ENCODE measurements at places on chromosomes 11 and 22.
A peak's percentile ranks its signal among the peaks of the same experiment; 100 is the strongest.

- peak; percentile 52 for DNase-seq
Observed at GRCh38 chr22:34414467-34415440, 494.5 kb upstream of the LARGE1 start.

DNA sequence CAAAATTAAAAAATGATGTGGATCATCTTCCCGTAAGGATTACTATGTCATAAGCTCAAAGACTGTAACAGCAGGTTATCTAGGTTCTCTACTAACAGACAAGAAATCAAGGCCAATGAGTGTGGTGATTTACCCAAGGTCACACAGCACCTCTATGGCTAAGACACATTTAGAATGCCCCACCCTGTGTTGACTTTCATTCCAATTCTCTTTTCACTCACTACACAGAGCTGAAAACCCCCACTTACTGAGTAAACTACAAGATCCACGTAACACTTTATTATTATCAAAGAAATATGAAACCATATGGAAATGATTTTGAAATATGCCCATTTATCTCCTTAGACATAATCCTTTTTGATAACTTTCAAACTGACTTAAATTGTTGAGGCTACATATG is 4.8 kb upstream of the PRSS23 start:
- no peak for DNase-seq

DNA sequence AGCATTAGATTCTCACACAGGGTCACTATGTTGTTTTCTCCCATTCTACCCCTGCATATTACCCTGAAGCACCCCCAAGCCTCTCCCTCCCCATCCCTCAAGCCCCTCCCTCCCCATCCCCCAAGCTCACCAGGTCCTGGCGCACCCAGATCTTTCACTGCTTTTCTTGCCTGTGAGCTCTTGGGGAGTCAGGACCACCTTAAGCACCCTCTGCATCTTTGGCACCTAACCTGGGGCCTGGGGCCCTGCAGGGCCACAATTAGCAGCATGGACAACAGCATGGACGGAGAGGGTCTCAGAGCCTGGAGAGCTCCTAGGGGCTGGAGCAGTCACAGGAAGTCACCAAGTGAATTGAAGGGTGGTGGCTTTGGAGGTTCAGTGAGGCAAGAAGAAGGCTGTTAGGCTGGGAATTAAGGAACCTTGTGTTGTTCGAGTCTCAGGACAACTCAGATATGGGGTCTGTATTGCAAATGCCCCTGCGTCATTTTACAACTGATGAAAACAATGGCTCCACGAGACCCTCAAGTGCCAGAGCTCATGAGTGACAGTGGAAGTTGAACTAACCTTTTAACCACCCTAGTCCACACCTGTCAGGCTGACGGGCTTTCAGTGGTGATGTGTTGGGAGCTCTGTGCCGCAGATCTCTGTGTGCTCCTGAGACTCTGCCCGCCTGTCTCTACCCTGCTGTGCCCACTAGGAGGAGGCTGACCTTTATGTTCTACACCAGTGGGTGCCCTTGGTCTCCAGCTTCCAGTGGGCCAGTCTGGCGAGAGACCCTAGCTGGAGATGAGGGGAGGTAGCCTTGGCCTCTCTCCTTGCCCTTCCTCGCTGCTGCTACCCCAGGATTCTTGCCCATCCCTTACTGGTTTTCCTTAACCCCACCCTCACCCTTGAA is 111.3 kb upstream of the OR4B1 start:
- DNase-seq, result no peak

DNA sequence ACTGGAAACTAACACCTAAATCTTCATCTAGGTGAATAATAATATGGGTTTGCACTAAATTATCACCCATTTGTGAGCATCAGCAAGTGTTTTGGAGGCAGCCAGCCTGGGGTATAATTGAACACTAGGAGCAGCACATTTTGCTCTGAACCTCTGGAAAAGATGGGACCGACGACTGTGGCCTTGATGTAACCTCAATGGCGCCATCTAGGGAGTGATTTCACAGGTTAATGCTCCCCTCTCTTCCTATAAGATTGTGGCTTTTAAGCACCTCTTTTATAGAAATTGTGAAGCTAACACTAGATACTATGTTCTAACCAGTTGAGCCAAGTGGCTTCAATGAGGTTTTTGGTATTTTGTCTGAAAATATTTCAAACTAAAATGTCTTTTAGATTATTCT is 203.7 kb downstream of the NELL1 start:
- peak; percentile 27 for DNase-seq

DNA sequence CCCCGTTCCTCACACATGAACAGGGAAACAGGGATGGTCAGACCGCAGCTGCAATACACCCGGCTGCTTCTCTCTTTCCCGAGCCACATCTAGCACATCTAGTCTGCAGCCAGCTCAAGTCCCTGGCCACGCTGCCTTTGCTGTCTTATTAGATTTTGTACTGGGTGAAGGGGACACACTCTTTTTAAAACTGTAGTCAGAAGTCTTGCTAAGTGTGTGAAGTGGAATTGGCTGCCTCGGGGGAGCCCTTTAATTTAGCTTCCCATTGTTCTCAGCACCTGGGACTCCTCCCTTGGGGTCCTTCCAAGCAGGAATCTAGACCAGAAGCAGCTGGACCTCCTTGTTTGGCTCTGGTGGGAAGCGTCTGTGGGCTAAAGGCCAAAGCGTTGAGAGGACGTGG is 420.0 kb downstream of the CTTN start:
- DNase-seq, result no peak

DNA sequence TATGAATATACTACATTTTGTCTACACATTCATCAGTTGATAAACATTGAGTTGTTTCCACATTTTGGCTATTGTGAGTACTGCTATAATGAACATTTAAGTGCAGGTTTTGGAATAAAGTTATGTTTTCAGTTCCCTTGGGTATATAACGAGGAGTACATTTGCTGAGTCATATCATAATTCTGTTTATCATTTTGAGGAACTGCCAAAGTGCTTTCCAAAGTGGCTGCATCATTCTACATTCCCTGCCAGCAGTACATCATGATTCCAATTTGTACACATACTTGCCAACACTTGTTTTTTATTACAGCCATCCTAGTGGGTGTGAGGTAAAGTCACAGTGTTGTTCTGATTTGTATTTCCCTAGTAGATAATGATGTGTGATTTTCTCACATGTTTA is 1458.6 kb upstream of the TENM4 start:
- no peak for DNase-seq

DNA sequence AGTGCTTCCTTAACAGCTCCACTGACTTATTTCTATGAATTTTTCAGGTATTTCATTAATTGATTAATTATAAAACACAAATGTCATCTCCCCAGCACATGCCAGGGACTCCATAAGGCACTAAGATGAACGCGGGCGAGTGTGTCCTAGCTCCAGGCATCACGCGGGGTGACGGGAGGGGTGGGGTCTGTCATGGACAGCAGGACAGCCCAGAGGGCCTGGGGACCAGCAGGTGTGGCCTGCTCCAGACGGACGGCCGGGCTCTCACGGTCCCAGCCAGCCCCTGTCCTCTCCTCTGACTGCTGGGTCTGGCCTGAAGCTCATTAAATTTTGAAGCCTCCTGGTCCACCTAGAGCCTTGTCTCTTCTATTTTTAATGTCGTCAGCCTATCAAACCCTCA is 531.1 kb downstream of the BRD1 start:
- no peak for DNase-seq

DNA sequence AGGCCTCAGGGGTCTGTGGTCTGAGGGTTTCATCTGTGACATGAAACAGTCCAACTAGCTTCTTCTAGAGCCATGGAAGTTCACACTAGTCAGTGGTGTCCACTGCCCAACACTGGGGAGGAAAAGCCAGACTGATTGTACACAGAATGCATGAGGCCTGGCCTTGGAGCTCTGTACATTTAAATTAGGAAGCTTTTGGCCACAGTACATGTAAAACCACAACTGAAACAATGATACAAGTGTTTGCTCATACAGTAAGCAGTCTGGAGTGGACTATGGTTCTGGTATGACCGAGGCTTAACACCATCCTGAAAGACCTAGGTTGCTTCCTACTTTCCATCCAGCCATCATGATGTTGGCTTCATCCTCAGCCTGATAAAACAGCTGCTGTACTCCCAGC is 73.8 kb upstream of the SESN3 start:
- DNase-seq, result no peak

- peak; percentile 62 for DNase-seq
Observed at GRCh38 chr11:117814766-117815261, 9.7 kb downstream of the FXYD2 start.

GRCh38 chr22:17866127-17866526 is 91.9 kb upstream of the BID start:
- DNase-seq, result no peak

DNA sequence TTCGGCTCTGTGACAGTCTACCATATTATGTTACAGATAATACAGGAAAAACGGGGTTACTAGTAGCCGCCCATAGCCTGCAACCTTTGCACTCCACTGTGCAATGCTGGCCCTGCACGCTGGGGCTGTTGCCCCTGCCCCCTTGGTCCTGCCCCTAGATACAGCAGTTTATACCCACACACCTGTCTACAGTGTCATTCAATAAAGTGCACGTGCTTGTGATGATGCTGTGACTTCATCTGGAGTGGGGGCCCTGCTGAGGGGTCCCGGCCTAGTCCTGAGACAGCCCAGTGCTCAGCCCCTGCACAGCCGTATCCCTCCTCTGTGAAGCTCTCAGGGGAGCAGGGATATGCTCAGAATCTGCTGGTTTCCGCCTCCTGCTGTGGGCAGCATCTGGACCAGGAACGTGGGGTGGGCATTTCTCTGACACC is 1.2 kb downstream of the IFITM1 start:
- no peak for DNase-seq

GRCh38 chr11:113204280-113204679 is 110.1 kb upstream of the TTC12 start:
- no peak for DNase-seq

DNA sequence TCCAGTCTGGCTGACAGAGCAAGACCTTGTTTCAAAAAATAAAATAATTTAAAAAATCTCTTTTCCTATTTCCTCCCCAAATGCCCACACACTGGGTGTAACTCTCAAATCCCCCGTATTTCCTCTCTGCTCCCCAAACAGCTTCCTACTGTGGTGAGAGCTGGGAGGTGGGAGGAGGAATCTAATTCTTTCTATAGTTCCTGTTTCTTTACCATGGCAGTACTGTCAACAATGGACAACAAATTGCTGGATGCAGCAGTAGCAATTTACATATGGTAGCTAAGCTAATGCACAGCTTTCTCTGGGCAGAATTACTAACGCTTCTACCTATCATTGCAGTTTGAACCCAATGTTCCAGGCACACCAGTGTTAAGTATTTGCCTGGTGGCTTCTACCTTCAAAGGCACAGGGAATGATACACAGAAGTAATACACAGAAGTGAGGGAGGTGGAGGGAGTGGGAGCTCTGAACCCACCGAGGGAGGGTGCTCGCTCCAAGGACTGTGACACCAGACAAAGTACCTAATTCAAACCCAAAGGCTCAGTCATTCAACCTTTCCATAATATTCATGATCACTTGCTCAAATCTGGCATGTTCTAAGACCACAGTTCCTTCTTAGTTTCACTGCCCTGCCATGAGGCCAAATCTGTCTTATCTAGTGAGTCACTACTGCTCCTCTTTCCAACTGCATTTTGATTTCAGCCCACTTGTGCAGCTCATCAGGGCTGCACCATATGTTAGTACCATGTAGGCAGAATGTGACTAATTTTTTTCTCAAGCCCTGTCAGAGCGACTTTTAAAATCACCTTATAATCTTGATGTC is 37.9 kb downstream of the CELF1 start:
- DNase-seq, result no peak

DNA sequence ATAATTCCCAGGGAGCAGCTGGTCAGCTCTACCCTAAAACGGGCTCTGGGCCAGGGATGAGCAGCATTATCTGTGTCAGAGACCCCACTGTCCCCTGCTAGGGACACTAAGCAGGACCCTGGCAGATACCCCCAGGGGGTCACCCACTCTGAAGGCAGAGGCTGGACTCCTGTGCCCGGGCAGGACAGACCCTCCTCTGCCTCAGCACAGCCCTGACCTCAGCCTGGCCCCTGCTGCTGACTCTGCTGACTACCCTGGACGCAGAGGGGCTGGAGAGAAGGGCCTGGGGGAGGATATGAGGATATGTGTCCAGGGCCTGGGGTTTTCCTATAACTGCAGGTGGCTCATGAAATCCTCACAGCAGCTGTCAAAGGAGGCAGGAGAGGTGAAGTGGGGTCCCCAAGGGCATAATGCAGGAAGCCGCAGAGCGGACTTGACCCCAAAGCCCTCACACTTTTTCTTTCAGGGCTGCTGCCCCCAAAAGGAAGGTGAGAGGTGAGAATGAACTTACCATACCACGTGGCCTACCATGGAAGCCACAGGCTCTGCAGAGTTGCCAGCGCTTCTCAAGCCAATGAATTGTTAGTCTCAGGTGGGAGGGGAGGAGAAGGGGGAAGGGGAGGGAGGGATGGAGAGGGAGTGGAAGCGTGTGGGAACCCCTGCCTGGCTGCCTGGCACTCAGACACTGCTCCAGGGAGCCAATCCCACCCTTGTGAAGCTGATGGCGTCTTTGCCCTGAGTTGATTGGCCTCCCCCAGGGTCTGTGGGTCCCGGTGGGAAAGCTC is 76.7 kb upstream of the WNT11 start:
- DNase-seq, result no peak

GRCh38 chr22:20032407-20032991 is 11.6 kb downstream of the TANGO2 start:
- DNase-seq, result no peak

DNA sequence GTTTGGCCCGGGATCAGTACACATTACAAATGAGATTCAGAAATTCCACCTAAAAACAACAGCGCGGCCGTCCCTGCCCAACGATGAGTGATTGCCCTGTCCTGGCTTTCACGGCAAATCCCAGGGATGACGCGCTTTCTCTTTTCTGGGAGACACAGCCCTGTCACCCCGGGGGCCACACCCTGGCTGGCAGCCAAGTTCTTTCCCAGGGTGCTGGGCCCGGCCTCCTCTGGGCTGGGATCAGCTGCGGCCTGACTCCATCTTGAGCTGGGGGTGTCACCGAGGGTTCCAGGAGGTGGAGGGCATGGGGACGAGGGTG is 82.7 kb downstream of the FBLN1 start:
- no peak for DNase-seq

DNA sequence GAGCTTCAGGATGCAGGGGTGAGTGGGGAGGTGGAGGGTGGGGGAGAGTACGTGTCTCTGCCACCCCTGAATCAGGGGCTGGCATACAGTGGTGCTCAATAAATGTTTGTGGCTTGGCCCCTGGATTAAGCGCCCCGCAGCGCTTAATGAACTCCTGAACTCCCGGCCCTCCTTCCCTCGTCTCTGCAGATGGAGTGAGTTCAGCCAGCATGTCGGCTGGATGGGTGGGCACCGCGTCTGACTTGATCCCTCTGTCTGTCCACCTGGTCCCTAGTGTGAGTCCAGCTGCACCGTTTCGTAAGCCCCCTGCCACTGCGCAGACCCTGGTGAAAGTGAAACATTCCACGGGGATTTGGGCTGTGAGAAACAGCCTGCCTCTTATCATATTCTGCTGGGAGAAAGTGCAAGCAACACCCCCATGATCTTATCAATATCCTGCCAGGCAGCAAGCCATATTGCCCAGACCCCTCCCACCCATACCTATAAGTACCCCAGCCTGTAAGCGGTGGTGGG is 12.0 kb upstream of the MRGPRD start:
- DNase-seq, result no peak

DNA sequence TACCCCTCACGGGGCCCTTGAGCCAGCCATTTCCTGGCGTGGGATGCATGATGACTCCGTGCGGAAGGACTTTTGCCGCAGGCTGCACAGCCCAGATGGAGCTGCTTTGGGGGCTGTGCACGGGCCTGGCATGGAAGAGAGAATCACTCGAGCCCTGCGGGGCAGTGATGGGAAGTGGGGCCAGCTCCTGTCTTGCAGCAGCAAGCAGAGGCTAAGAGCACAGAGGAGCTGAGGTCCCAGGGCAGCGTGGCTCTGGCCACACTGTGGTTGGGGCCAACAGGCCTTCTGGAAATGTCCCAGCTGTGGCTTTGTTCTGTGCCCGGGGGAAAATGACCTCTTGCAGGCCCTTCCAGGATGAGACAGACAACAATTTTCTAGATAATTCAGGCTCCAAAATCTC is 92.7 kb upstream of the TIMP3 start:
- no peak for DNase-seq

Data from GM20000 (cell line).